ENCODE measurements at places on chromosomes 3 and 15. TPM values are rescaled to one million over a fixed set of nuclear protein-coding genes. Genes with fewer than 3 reads are reported as not detected.

GRCh38 chr3:72223116-72223515, 438.2 kb upstream of the PROK2 start:
- H3K27ac ChIP-seq = no peak overlapping the region
- no peak for DNase-seq
- no peaks in the 10 kb centered on the region for H3K36me3 ChIP-seq
- no peaks in the 10 kb centered on the region for H3K4me1 ChIP-seq

Gene LDHAL6B
- total RNA-seq = not detected

- no peaks in the 10 kb centered on the region for H3K27me3 ChIP-seq
- no peaks in the 10 kb centered on the region for H3K36me3 ChIP-seq
- H3K27ac ChIP-seq = no peak overlapping the region
- DNase-seq = no peak
- H3K4me3 ChIP-seq = no peak overlapping the region
Observed at GRCh38 chr3:52432225-52432624, 12.7 kb downstream of the SEMA3G start.

- no peak overlapping the region for H3K27ac ChIP-seq
- H3K36me3 ChIP-seq = no peaks in the 10 kb centered on the region
- H3K4me3 ChIP-seq = no peak overlapping the region
- no peak for DNase-seq
- H3K27me3 ChIP-seq = no peaks in the 10 kb centered on the region
- no peaks in the 10 kb centered on the region for H3K4me1 ChIP-seq
Observed at GRCh38 chr15:84810073-84810840, 6.9 kb upstream of the ALPK3 start.

- no peak overlapping the region for H3K4me3 ChIP-seq
- no peak overlapping the region for H3K27ac ChIP-seq
- H3K36me3 ChIP-seq = no peaks in the 10 kb centered on the region
- no peaks in the 10 kb centered on the region for H3K27me3 ChIP-seq
Observed at GRCh38 chr3:110456001-110456400, 615.6 kb upstream of the NECTIN3 start.

All from H1 (cell line).